Activated naive CD8-positive, alpha-beta T cell treated with anti-CD3 and anti-CD28 coated beads, Interleukin-2, amount 50 U/mL, for 24 hours (primary cell): ENCODE measurements at places on chromosomes 1 and 21.

DNA sequence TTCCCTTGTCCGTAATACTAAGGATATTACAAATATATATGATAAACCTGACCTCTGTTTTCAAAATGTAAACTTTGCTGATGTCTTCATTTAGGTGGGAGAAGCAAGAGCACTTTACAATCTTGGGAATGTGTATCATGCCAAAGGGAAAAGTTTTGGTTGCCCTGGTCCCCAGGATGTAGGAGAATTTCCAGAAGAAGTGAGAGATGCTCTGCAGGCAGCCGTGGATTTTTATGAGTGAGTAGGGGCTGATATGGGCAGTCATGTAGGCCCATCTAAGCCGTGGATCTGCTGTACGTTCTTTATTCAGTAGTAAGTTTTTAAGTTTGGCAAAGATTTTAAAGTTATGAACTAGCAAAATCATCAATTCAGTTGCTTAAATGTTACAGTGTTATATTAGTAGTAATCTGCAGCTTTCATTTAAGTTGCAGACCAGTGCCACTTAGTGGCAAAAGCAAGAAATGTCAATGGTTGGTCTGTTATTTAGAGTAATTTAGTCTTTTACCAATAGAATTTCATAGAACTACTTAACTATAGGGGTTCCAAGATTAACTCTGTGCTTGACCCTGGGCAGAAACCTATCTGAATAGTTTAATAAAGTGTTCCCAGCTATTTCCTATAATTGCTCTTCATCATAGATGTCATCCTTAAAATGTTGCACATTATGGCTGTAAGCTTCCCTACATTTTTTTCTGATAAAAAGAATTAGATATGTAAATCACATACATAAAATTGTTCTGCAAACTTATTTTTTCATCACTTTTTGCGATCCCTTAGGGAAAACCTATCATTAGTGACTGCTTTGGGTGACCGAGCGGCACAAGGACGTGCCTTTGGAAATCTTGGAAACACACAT lies 21.3 kb downstream of the GPSM2 start:
- no peak for DNase-seq
- H3K4me1 ChIP-seq: no peaks in the 10 kb centered on the region
- H3K27ac ChIP-seq: no peak overlapping the region

GRCh38 chr1:5565281-5566125 lies 426.7 kb downstream of the NPHP4 start:
- H3K27me3 ChIP-seq: peaks cover 3% of the 10 kb centered on the region
- no peaks in the 10 kb centered on the region for H3K4me1 ChIP-seq
- H3K4me3 ChIP-seq: no peak overlapping the region
- no peak overlapping the region for H3K27ac ChIP-seq
- DNase-seq: no peak

DNA sequence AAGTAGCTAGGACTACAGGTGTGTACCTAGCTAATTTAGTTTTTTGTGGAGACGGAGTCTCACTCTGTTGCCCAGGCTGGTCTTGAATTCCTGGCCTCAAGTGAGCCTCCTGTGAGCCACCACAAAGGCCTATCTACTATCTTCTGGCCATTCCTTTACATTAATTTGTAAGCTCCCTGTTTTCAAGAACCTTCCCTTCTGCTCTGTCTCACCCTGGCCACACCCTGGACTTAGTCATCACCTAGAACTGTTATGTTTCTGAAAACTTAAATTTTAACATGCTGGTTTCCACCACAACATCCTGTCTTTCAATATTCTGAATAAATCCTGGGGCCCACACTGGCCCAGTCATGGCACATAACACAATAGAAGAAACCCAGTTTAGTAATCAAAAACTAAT lies 4.9 kb upstream of the B4GALT3 start:
- DNase-seq: peak; percentile 53
- H3K4me1 ChIP-seq: peaks cover 78% of the 10 kb centered on the region
- H3K27ac ChIP-seq: peak overlapping the region; percentile 92
- H3K36me3 ChIP-seq: no peaks in the 10 kb centered on the region
- H3K27me3 ChIP-seq: no peaks in the 10 kb centered on the region
- H3K4me3 ChIP-seq: peak overlapping the region; percentile 22

- no peak overlapping the region for H3K27ac ChIP-seq
- H3K4me1 ChIP-seq: no peaks in the 10 kb centered on the region
- no peaks in the 10 kb centered on the region for H3K36me3 ChIP-seq
These were observed 71.4 kb upstream of the KCNJ6 start for GRCh38 chr21:37987668-37988067.

- H3K27ac ChIP-seq: no peak overlapping the region
- no peaks in the 10 kb centered on the region for H3K36me3 ChIP-seq
- no peaks in the 10 kb centered on the region for H3K4me1 ChIP-seq
- H3K4me3 ChIP-seq: no peak overlapping the region
These were observed 154.8 kb upstream of the VAMP3 start for GRCh38 chr1:7616076-7616832.

DNA sequence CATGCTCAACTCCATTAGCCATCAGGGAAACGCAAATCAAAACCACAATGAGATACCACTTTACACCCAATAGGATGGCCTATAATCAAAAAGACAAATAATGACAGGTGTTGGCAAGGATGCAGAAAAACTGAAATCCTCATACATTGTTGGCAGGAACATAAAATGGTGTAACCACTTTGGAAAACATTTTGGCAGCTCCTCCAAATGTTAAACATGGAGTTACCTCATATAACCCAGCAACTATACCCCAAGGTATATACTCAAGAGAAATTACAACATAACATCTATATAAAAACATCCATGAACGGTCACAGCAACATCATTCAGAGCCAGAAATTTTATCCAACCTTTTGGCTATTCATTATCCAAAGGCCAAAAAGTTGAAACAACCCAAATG lies 11.6 kb downstream of the EIF4G3 start:
- peaks cover 51% of the 10 kb centered on the region for H3K36me3 ChIP-seq
- H3K4me1 ChIP-seq: peaks cover 14% of the 10 kb centered on the region

- H3K36me3 ChIP-seq: no peaks in the 10 kb centered on the region
- peak overlapping the region; percentile 39 for H3K4me3 ChIP-seq
These were observed 33.7 kb downstream of the XCL2 start for GRCh38 chr1:168509875-168510791.

- no peak overlapping the region for H3K4me3 ChIP-seq
- H3K4me1 ChIP-seq: peaks cover 24% of the 10 kb centered on the region
- DNase-seq: no peak
These were observed 4.3 kb upstream of the FGGY start for GRCh38 chr1:59292562-59292961.

- no peak overlapping the region for H3K4me3 ChIP-seq
- no peaks in the 10 kb centered on the region for H3K4me1 ChIP-seq
- no peaks in the 10 kb centered on the region for H3K36me3 ChIP-seq
- no peak overlapping the region for H3K27ac ChIP-seq
- no peak for DNase-seq
These were observed 33.3 kb downstream of the MAEL start for GRCh38 chr1:167022384-167022783.

- peaks cover 7% of the 10 kb centered on the region for H3K36me3 ChIP-seq
- peak overlapping the region; percentile 91 for H3K4me3 ChIP-seq
- peak overlapping the region; percentile 85 for H3K27ac ChIP-seq
- peaks cover 55% of the 10 kb centered on the region for H3K4me1 ChIP-seq
These were observed 1.6 kb downstream of the SPEN start for GRCh38 chr1:15848929-15849774.

DNA sequence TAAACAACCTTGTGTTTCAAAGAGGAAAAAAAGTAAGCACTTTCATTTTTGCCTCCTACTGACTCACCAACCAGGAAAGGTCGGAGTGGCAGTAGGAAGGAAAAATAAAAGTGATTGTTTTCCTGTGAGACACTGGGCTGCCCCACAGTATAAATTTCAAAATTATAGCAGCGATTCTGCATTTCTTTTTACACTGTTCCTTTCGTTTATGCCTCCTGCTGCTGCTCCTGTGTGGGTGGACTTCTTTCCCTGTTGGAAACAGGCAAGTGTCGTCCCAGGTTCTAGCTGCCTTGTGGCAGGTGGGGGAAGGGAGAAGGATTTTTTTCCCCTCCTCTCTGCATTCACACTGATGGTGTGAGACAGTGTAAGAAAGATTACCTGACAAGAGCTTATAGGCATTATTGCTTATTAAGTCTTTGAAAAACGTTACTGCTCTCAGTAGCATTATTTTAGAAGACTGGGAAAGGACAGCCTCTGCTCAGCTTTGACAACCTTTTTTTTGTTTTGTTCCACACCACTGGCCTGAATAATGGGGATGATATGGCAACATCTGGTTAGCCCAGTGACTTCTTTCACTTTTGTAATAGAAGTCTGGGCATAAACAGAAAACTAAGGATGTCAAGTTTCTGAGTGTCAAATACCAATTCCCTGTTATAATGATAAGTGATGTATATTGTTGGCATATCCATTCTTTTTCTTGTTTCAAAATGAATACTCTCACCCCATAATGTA lies 77.9 kb downstream of the NEK7 start:
- H3K4me3 ChIP-seq: peak overlapping the region; percentile 59
- H3K4me1 ChIP-seq: peaks cover 42% of the 10 kb centered on the region
- DNase-seq: no peak
- H3K27me3 ChIP-seq: no peaks in the 10 kb centered on the region
- peaks cover 14% of the 10 kb centered on the region for H3K36me3 ChIP-seq

DNA sequence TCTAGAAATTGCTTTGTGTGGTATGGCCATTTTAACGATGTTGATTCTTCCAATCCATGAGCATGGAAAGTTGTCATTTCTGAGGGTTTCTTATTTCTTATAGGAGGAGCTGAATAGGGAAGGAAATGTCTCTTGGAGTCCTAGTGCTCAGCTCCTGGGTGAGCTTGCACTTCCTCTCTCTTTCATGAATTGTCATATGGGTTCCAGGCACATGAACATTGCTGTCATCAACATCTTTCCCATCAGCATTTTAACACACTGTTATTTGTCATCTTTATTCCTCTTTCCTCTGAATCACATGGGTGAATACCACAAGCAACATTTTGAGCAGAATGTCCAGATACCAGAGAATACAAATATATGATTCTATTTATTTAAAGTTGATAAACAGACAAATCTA lies 23.4 kb downstream of the SLAMF6 start:
- peaks cover 63% of the 10 kb centered on the region for H3K4me1 ChIP-seq
- no peaks in the 10 kb centered on the region for H3K27me3 ChIP-seq
- H3K27ac ChIP-seq: peak overlapping the region; percentile 14
- H3K4me3 ChIP-seq: no peak overlapping the region

- no peaks in the 10 kb centered on the region for H3K4me1 ChIP-seq
- no peak for DNase-seq
- no peak overlapping the region for H3K27ac ChIP-seq
- no peak overlapping the region for H3K4me3 ChIP-seq
- no peaks in the 10 kb centered on the region for H3K27me3 ChIP-seq
These were observed 325.8 kb downstream of the KIF26B start for GRCh38 chr1:245480393-245481120.

GRCh38 chr21:44924606-44925377 lies 4.1 kb upstream of the ITGB2 start:
- H3K36me3 ChIP-seq: peaks cover 11% of the 10 kb centered on the region
- DNase-seq: no peak
- peak overlapping the region; percentile 86 for H3K27ac ChIP-seq

GRCh38 chr1:94119306-94119705 lies 1.6 kb downstream of the ABCA4 start:
- no peak overlapping the region for H3K27ac ChIP-seq
- no peaks in the 10 kb centered on the region for H3K36me3 ChIP-seq
- no peak for DNase-seq
- H3K4me1 ChIP-seq: no peaks in the 10 kb centered on the region
- peaks cover 8% of the 10 kb centered on the region for H3K27me3 ChIP-seq
- no peak overlapping the region for H3K4me3 ChIP-seq

GRCh38 chr21:46553993-46554392 lies 50.9 kb downstream of the S100B start:
- H3K4me3 ChIP-seq: no peak overlapping the region
- no peaks in the 10 kb centered on the region for H3K27me3 ChIP-seq
- DNase-seq: no peak
- H3K27ac ChIP-seq: no peak overlapping the region
- H3K4me1 ChIP-seq: peaks cover 63% of the 10 kb centered on the region

DNA sequence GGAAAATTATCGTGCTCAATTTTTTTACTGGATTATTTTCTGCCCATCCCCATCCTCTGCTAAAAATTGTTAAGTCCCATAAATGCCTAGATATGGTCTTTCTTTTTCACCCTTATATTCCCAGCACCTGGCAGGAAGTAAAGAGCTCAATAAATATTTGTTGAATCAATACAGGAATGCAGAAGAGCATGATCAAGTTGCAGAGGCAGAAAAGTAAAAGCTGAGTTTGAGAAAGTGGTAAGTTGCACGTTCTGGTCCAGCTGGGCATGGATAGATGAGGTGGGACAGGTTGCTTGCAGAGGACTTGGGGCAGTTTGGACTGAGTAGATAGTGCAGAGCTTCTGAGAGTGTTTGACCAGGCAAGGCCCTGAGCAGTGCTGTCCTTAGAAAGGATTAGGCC lies 40.1 kb downstream of the ZNF281 start:
- peaks cover 5% of the 10 kb centered on the region for H3K36me3 ChIP-seq
- H3K4me1 ChIP-seq: no peaks in the 10 kb centered on the region
- H3K27ac ChIP-seq: no peak overlapping the region
- no peak overlapping the region for H3K4me3 ChIP-seq

DNA sequence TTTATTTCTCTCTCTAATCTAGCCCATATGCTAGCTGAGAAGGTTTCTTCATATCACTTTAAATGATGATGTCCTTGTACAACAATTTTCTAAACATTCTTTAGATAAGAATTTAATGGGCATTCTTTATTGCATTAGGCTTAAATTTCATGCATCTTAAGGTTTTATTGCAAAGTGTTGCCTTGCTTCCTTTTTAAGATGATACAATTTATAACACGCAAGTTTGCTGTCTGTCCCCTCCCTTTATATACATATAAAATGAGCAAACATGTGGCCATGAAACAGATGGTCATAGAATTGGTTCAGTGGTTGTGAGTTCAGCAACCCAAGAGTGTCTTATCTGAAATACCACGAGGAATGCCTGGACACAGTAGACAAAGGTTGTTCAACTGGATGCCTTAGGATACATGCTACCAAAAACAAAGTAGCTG lies 12.1 kb downstream of the NBPF3 start:
- H3K4me3 ChIP-seq: no peak overlapping the region
- DNase-seq: no peak
- H3K4me1 ChIP-seq: peaks cover 20% of the 10 kb centered on the region
- no peaks in the 10 kb centered on the region for H3K36me3 ChIP-seq

GRCh38 chr1:72117621-72118020 lies 164.7 kb downstream of the NEGR1 start:
- H3K4me1 ChIP-seq: no peaks in the 10 kb centered on the region
- no peaks in the 10 kb centered on the region for H3K36me3 ChIP-seq
- no peak overlapping the region for H3K27ac ChIP-seq
- no peak for DNase-seq
- no peak overlapping the region for H3K4me3 ChIP-seq
- no peaks in the 10 kb centered on the region for H3K27me3 ChIP-seq

- H3K4me1 ChIP-seq: no peaks in the 10 kb centered on the region
- H3K27me3 ChIP-seq: no peaks in the 10 kb centered on the region
- no peak for DNase-seq
- H3K27ac ChIP-seq: no peak overlapping the region
These were observed 81.6 kb upstream of the KCNE2 start for GRCh38 chr21:34282223-34282622.

DNA sequence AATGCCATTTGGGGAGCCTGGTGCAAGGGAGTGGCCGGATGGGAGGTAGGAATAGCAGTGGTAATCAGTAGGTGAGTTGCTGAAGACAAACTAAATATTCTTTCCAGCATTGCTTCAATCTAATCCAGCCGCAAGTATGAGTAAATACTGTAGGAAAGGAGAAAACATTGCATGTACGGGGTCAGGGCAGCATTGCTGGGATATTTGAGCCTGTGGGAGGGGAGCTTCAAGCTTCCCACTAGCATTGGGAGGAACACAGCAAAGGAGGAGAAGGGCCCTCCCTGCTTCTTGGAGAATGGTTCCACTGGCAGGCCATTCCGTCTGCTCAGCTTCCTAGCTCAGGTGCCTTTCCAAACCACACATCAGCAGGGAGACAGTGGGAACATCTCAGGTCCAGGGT lies 15.2 kb downstream of the CAPN2 start:
- peak overlapping the region; percentile 84 for H3K27ac ChIP-seq
- peaks cover 24% of the 10 kb centered on the region for H3K36me3 ChIP-seq
- H3K4me3 ChIP-seq: no peak overlapping the region
- H3K4me1 ChIP-seq: peaks cover 63% of the 10 kb centered on the region
- H3K27me3 ChIP-seq: no peaks in the 10 kb centered on the region
